ENCODE measurements at places on chromosomes 5 and 9.

DNA sequence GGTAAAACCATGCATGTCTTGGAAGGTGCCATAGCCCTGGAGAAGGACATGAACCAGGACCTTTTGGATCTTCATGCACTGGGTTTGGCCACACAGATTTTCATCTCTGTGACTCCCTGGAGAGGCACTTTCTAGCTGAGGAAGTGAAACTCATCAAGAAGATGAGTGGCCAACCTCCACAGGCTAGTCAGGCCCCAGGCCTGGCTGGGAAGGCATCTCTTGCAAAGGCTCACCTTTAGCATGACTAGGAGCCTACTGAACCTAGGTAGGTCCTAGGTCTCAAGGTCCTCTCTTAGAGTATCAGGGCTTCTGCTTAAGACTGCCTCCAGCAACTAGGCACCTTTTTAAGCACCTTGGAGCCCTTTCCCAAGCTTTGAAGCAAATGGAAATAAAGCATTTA, 1448.7 kb upstream of the ACO1 start:
- no peak for DNase-seq

DNA sequence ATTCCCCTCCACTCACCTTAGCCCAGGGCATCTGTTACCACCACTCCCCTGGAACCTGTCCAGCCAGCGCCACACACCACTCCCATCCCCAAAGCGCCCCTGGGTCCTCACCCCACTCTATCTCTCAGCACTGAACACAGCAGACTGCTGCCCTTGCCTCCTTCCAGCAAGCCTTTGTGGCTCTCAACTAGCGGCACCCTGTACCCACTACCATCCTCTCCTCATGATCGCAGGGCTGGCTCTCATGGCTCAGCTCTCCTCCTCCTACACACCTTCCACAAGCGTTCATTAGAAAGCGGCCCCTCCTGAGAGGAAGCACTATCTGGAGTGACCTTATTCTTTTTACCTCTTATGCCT, 13.3 kb upstream of the BASP1 start:
- DNase-seq: no peak

GRCh38 chr9:100066539-100066938, 32.3 kb downstream of the ERP44 start:
- no peak for DNase-seq

DNA sequence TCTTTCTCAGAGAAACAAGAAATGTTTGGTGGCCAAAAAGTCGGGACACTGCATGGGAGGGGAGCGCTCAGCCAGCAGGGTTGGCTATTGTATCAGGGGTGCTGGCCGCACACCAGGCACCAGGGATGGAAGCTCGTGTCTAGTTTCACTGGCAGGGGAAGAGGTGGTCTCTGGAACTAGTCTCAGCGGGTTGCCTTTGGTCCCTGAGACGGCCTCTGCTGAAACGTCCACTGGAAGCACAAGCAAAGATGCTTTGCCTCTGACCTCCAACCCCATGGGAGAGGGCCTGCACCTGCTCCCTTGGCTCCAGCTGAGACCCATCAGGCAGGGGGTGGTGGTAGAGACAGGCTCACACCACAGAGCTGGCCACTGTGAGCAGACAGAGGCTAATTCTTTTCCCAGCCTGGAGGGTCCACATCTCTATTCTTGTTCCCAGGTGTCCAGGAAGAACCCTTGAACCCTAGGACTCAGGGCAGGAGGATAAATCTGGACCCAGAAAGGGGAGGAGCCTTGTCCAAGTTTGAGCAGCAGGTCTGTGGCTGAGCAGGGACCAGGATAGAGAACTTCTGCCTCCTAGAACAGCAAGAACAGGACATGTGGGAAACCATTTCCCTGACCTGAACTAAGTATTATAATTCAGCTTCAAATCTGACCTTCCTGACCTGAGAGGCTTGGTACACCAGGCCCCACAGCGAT, 102.6 kb downstream of the RGS3 start:
- DNase-seq: no peak

- no peak for DNase-seq
These were observed 10.9 kb upstream of the TMEM161B start for GRCh38 chr5:88279584-88279983.
